ENCODE measurements at places on chromosomes 16 and 17. TPM values are rescaled to one million over a fixed set of nuclear protein-coding genes. Genes with fewer than 3 reads are reported as not detected.

- no peak for DNase-seq
Observed at GRCh38 chr16:66668777-66669444, 27.6 kb downstream of the CMTM4 start.

- DNase-seq = no peak
Observed at GRCh38 chr17:36983618-36984017, 34.9 kb downstream of the AATF start.

DNA sequence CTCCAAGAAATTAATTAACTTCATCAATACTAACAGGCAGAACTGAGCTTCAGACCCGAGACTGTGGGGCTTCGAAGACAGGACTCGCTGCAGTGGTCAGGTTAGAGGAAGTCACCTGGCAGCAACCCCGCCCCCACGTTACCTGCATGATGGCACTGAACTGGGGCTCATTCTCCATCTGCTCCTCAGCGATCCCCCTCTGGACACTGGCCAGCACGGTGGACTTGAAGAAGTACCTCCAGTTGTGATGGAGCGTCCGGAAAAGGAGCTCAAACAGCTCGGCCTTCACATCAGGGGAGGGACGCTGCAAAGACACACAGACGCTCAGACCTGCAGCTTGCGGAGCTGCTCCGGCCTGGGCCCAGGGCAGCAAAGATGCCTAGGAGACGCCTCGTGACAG lies 40.9 kb upstream of the GSG1L start:
- DNase-seq = no peak

DNA sequence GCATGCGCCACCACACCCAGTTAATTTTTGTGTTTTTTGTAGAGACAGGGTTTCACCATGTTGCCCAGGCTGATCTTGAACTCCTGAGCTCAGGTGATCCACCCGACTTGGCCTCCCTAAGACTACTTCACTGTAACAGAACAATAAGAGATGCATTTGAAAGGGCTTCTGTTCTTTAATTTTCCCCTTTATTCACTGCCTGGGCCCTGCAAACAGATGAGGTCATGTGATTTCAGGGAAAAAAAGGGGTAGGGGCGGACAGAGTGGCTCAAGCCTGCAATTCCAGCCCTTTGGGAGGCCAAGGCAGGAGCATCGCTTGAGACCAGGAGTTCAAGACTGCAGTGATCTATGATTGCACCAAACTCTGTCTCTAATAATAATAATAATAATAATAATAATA lies 36.3 kb downstream of the TMEM114 start:
- no peak for DNase-seq

GRCh38 chr17:67959510-67959909 lies 36.8 kb downstream of the C17orf58 start:
- no peak for DNase-seq

CD7 gene
- 12.0 TPM for total RNA-seq

DNA sequence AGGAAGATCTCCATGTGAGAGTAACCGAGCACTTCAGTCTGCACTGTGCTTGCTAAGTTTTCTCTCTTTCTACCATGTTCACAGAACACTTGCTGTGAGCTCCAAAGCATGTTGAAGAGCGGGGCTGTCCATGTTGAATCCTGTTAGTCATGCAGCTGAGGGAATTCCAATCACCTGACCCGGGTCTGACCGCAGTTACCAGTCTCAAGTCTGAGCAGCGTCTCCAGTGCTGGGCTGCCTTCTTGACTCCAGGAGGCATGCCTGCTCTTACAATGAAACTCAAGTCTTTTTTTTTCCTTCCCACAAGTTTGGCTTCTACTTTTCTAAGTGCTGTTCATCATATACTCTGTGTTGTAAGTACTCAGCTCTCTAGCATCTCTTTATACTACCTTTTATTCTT lies 44.3 kb downstream of the HOXB1 start:
- no peak for DNase-seq

- peak; percentile 24 for DNase-seq
Observed at GRCh38 chr17:11996722-11997146, 541 bp downstream of the ZNF18 start.

- DNase-seq = no peak
Observed at GRCh38 chr17:58664302-58664701, 27.5 kb downstream of the TEX14 start.

ELMO3 gene
- 68.3 TPM for total RNA-seq

- no peak for DNase-seq
Observed at GRCh38 chr17:33267271-33267790, 25.8 kb downstream of the ASIC2 start.

DNA sequence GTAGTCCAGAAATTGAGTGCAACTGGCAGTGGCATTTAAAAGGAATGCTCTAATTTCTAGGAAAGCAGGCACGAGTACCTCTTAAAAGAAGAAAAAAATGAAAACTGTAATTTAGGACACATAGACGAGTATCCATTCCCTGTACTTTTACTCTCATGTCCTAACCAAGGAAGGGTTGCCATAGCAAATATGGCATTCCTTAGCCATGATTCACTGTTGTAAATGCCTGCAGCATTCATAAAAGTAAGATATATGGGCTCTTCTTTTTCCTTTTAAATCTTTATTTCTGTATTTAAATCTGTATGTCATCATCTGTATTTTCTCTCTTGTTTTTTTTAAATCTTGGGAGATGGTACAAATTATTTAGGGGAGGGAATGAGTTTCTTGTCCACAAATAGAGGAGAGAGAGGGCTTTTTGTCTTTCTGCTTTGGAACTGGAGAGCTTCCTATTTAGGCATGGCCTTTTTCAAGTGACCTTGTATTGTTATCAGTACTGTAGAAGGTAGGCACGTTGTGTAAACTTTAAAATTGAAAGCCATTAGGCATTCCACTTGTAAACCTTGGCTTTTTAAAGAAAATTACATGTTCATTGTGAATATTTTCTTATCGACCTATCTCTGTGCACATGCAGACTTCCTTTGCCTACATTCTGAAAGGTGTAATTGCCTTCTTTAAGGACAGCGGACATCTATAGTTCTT lies 50.0 kb downstream of the TENT4B start:
- DNase-seq = peak; percentile 32

DNA sequence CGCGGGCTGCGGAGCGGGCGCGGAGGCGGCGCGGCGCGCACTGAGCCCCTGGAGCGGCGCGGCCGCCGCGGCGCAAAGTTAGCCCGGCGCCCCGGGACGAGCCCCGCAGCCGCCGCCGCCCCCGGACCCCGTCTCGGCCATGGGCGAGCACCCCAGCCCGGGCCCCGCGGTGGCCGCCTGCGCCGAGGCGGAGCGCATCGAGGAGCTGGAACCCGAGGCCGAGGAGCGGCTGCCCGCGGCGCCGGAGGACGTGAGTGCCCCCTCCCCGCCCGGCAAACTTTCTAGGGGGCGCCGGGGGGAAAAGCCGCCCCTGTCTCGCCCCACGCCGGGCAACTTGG lies 388 bp downstream of the RHBDL3 start:
- no peak for DNase-seq

- DNase-seq = no peak
Observed at GRCh38 chr16:49189286-49189685, 92.4 kb downstream of the CBLN1 start.

PNMT gene
- total RNA-seq = 1.8 TPM

HOXB7 gene
- total RNA-seq = 0.92 TPM

TRAF7 gene
- total RNA-seq = 100 TPM

GRCh38 chr16:1188432-1189189 lies 35.7 kb downstream of the CACNA1H start:
- no peak for DNase-seq

- peak; percentile 57 for DNase-seq
Observed at GRCh38 chr17:69466905-69467667, 52.6 kb downstream of the MAP2K6 start.

- DNase-seq = no peak
Observed at GRCh38 chr16:58792188-58792587, 58.1 kb upstream of the GOT2 start.

GRCh38 chr17:42748908-42749798 lies 4.3 kb upstream of the EZH1 start:
- no peak for DNase-seq

GRCh38 chr17:4706121-4706520 lies 2.2 kb upstream of the PELP1 start:
- DNase-seq = no peak

DNA sequence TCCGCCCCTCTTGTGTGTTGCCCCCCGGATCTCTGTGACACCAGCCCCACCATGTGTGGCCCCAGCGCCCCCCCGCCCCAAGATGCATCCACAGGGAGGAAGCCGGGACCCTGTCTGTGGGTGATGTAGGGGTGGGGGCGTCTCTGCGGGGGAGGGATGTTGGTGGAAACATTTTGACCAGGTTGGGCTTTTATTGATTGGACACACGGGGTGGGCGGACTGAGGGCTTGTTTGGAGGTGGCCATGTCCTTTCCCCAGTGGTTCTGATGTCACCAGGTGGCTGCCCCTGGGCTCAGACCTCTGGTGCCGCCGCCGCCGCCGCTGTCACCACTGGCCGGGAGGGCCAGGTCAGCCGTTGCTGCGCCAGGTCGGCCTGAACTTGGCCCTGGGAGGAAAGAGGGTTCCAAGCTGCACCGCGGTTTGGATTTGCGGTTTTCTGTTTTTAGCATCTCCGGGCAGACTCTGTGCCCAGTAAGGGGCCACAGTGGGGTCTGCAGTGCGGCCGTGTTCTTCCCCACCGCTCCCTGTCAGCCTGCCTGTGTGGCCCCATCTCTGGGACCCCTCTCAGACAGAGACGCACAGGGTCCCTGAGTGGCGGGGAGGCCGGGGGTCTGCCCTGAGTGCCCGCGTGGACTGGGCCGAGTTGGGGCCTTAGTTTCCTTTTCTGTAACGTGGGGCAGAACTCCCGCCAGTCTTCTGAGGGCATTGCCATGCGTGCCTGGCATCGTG lies 19.8 kb downstream of the GSE1 start:
- DNase-seq = no peak

RAB37 gene
- total RNA-seq = 5.1 TPM

CACNG5 gene
- total RNA-seq = not detected

DNA sequence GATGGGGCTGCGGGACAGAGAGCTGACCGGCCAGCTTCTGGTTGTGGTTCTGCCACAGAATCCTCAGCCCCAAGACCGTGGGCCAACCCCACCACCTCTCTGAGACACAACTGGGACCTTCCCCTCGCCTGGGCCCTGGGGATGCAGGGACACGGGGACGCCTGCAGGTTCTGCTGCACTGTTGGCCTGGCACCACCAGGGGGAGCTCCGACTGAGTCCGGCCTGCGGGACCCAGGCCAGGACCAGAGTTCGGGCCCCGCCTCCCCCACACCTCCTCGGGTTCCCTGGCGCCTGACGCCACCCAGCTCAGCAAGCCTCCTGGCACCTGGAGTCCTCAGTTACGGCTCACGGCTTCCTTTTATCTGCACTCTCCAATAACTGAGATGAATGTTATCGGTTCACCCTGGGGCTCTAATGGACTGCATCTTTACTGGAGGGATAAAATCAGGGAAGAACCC lies 27.3 kb downstream of the TBC1D16 start:
- peak; percentile 87 for DNase-seq

TBC1D3E gene
- total RNA-seq = not detected
